RWPE1 (cell line): ENCODE measurements at places on chromosomes 3 and 15.

DNA sequence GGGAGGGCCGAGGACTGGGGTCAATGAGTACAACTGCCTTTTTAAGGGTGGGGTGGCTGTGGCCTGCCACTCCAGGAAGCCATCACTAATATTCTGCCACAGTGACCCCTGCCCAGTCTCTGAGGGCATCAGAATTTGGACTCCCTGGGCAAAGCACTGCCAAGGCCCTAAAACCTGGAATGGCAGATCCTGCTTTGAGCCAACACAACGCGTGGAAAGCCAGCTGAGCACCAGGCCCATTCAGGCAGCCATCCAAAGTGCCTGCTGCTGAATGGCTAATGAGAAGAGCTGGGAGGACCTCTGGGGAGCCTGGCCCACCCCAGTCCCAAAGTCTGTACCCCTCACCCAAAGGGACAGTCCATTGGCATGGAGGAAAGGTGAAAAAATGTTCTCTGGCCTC is 5.0 kb downstream of the TWF2 start:
- no peak for DNase-seq

DNA sequence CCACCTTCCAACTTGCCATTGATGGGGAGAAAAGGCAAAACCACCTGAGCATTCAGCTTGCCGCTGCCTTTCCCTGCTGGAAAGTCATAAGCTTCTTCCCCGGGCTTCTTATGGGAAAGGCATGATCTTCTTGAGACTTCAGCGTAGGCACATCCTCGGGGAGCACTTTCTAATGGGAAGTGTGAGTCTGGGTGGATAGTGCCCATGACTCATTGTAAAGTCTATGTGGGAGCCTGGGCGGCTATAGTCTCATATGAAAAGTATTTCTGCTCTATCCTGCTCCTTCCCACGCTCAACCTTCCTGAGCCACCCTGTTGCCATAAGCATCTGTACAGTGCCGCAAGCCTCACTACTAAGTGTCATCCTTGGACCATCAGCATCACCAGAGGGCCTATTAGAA is 309.9 kb upstream of the THBS1 start:
- peak; percentile 38 for DNase-seq

DNA sequence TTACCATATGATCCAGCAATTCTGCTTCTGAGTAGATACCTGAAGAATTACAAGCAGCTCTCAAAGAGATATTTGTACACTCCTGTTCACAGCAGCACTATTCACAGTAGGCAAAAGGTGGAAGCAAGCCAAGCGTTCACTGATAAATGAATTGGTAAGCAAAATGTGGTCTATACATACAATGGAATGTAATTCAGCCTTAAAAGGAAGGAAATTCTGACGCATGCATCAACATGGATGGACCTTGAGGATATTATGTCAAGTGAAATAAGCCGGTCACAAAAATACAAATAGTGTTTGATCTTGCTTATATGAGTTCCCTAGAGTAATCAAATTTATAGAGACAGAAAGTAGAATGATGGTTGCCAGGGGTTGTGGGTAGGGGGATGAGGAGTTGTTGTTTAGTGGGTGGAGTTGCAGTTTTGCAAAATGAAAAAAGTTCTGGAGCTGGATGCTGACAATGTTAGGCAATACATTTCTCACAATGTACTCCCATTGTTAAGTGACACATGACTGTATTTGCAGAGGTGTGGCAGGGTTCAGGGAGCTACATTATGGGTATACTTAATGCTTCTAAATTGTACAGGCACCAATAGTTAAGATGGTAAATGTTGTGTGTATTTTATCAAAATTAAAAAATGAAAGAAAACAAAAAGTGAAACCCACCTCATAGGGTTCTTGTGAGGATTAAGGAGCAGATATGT is 26.7 kb downstream of the SLC6A1 start:
- no peak for DNase-seq

DNA sequence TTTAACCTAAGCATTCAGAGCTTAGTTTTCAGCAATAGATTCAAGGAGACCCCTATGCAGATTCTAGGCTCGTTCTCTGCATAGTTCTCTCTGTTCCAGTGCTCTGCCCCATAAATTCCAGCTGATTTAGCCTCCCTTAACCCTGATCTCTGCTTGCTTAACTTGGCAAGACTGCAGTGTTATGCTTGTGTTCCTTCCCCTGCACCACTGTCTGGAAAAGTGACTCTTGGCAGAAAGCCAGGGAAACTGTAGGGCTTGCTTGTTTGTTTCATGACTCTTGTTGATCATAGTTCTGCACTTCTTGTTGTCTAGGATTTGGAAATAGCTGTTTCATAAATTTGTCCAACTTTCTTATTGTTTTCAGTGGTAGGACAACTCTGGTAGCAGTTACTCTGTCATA is 40.1 kb downstream of the ANAPC13 start:
- no peak for DNase-seq

DNA sequence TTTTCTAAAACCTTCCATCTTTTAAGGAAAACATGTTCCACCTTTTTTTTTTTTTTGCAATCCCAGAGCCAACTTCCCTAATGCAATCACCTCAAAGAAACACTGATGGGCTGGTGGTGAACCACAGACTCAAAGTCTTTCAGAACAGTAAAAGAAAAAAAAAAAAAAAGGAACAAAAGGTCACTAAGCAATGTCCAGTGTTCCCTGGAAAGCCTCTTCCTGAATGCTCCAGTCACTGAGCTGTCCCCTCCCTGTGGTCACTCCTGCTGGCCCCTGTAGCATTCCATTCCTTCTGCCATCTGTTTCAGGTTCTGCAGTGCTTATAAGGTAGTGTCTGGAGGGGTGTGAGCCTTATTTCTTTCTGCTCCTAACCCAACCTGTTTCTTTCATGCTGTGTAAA is 53.3 kb downstream of the AAGAB start:
- no peak for DNase-seq

DNA sequence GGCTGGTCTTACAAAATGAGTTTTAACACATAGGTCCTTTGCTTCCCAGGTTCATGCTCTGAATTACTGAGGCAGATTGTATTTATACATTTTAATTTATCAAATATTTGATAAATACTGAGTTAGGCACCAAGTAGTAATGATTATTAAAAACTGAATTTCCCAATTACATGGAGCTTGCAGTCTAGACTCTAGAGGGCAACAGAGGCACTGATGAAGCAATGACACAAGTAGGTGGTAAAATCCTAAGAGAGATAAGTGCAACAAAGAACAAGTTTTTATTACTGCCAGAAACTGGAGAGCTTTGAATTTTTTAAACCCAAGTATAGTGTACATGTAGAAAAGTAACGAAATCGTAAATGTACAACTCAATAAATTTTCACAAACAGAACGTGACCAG is 406.2 kb upstream of the RARB start:
- peak; percentile 2 for DNase-seq

GRCh38 chr3:119681279-119681678 is 4.1 kb upstream of the COX17 start:
- DNase-seq, result peak; percentile 41

DNA sequence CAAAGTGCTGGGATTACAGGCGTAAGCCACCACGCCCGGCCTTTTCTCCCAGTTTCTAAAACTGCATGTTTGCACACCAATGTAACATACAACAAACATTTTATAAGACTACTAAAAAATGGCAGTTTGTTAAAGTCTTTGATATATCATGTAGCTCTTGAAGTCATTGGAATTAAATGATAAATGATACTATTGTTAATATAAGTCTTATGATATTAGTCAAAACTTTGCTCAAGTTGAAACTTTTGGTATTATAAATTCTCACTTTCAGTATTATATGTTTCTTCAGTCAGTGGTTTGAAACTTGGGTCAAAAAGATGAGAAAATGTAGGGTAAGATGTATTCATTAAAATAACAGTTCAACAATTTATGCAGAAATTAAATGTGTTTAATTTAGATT is 117.6 kb upstream of the TBL1XR1 start:
- no peak for DNase-seq

DNA sequence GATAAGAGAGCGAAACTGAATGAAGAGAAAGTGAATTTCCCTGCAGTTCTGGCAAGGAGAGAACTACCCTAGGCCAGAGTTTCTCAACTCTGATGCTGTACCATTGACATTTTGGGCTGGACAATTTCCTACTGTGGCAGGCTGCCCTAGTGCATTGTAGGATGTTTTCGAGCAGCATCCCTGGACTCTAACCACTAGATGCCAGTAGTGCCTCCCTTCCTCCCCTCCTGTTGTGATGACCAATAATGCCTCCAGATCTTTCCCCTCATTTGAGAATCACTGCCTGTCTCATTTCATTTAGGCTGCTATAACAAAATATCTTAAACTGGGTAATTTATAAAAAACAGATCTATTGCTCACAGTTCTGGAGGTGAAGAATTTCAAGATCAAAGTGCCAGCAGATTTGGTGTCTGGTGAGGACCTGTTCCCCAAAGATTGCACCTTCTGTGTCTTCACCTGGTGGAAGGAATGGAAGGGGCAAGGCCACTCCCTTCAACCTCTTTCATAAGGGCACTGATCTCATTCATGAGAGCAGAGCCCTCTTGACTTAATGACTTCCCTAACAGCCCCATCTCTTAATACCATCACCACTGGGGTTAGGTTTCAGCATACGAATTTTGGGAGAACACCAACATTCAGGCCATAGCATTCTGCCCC is 188.9 kb upstream of the MEIS2 start:
- DNase-seq, result no peak

GRCh38 chr3:150912501-150912900 is 7.3 kb upstream of the MINDY4B start:
- DNase-seq, result no peak

GRCh38 chr3:30503446-30503845 is 103.0 kb upstream of the TGFBR2 start:
- DNase-seq, result no peak

GRCh38 chr3:181892848-181893247 is 181.1 kb downstream of the SOX2 start:
- no peak for DNase-seq

DNA sequence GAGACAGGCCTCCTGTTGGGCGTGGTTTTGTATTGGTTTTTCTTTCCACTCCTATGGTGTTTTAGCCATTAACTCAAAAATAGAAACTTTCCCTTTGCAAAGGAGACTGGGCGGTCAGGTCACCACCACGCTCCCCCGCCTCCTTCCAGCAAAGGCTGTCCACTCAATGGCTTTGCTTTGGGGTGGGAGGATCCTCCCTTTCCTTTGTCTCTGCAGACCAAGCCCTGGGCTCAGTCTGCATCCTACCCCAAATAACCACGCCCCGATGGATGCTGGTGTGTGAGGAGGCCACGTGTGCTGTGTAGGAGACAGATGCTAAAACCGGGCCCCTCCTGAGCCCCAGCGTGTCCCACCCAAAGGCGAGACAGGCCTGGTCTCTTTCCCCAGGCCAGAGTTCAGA is 68.5 kb downstream of the GRIP2 start:
- no peak for DNase-seq

GRCh38 chr3:153666991-153667740 is 454.0 kb upstream of the ARHGEF26 start:
- DNase-seq, result no peak

- peak; percentile 84 for DNase-seq
These were observed 328.4 kb upstream of the DPH6 start for GRCh38 chr15:35874260-35874905.

DNA sequence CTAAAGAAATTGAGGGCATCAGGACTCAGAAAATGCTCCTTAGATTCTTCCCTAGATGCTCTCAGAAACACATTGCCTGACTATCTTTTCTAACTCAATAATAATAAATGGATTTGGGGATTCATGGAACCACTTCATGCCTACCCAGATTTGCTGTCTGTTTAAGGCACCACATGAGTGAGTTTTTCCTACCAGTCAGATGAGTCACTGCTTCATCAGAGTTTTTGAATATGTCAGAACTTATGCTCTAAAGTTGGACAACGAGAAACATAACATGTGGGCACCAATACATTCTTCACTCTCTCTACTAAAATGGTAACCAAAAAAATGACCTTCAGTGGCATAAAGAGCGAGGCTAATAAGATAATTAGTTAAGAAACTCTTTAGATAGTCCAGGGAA is 1135.1 kb downstream of the TUSC7 start:
- DNase-seq, result no peak

GRCh38 chr3:124263168-124263567 is 271.2 kb upstream of the ROPN1 start:
- peak; percentile 48 for DNase-seq

GRCh38 chr3:125163739-125164601 is 48.6 kb downstream of the SLC12A8 start:
- DNase-seq, result no peak

DNA sequence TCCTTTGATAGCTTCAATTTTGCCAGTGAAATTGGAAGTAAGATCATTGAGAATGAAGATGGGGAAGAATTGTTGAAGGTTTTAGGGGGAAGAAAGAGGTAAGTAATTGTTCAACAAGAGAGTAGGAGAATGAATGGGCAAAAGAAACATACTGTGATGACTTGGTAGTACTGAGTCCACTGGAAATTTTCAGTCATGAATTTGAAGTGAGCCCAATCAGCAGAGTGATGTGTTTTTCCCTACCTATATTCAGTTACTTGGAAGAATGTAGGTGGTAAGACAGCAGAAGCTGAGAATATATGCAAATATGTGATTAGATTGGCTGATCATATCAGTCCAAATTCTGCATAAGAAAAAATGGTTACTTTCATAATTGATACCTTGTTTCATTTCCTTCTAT is 569.6 kb downstream of the AGBL1 start:
- DNase-seq, result no peak

GRCh38 chr15:63894662-63894949 is 60.9 kb upstream of the HERC1 start:
- no peak for DNase-seq

DNA sequence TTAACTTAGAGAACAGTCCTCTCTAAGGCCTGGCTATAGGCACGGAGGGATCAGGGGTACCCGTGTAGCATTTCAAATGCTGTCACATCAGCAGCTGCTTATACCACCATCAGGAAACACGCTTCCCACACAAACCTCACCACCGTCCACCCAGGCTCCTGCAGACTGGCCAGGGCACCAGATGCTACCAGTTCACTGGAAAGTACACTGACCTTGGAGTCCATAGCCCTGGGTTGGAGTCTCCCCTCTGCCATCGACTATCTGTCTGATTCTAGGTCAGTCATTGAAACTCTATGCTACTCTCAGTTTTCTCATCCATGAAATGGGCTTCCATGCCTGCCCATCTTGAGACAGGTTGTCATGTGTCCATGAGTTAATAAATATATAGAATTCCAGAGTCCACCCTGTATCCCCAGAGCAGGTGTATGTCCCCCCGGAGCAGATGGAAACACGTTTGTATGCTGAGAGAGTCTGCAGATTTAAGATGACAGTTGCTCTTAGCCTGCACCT is 156.0 kb upstream of the SMAD3 start:
- no peak for DNase-seq

- no peak for DNase-seq
These were observed 492.5 kb upstream of the TGFBR2 start for GRCh38 chr3:30113906-30114305.

DNA sequence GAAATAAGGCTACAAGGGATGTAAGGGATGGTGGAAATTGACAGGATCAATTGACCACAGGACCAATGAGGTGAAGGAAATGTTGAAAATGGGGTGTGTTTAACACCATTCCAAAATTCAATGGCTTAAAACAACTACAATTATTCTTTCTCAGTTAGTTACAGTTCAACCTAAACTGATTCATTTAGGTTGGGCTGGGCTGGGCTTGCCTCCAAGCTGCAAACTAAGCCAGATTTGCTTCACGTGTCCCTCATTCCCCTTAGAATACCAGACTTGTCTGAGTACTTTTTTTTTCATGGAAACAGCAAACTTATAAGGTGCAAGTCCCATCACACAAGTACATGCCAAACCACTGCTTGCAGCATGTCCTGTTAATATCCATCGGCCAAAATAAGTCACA is 280.1 kb downstream of the NEK10 start:
- DNase-seq, result no peak
